ENCODE measurements at places on chromosomes 16 and 17. TPM values are rescaled to one million over a fixed set of nuclear protein-coding genes. Genes with fewer than 3 reads are reported as not detected.

DNA sequence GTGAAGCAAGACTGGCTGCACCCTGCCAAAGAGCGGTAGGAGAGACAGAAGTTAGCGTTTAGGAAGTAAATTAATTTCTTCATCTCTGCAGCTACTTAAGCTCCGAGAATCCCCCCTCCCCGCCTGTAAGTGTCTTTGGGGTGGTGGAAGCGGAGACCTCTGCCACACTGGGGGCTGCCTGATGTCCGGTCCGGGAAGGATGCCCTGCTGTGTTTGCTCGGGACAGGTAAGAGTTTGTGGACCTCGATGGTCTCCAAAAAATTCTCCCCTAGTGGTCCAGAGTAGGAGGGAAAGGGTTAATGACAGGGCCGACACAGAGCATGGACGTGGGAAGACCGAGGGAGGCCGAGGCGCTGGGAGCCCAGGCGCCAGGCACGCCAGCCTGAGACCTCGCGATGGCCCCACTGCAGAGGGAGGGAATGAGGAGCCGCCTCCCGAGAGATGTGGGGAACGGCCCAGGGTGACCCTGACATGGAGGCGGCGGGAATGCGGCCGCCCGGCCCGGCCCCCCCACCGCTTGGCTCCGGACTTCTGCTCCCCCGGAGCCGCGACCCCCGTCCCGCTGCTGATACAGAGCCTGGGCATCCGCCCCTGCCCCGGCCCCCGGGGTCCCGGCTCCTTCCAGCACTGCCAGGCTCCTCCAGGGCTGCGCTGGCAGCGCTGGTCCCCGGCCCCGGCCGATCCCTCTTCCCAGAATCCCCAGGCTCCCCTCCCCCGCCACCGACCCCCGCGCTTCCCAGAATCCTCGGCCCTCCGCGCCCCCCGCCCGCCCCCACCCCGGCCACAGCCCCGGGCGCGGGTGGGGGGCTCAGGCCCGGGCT lies 680 bp downstream of the ZNF629 start:
- H3K36me3 ChIP-seq: peaks cover 11% of the 10 kb centered on the region
- peak overlapping the region; percentile 99 for H3K4me3 ChIP-seq
- H3K27me3 ChIP-seq: no peaks in the 10 kb centered on the region
- no peak for DNase-seq

- H3K27ac ChIP-seq: no peak overlapping the region
- H3K36me3 ChIP-seq: no peaks in the 10 kb centered on the region
- DNase-seq: no peak
- no peaks in the 10 kb centered on the region for H3K27me3 ChIP-seq
- no peaks in the 10 kb centered on the region for H3K4me1 ChIP-seq
- H3K4me3 ChIP-seq: no peak overlapping the region
Measured at GRCh38 chr16:88355093-88355388, 27.7 kb upstream of the ZNF469 start.

DNA sequence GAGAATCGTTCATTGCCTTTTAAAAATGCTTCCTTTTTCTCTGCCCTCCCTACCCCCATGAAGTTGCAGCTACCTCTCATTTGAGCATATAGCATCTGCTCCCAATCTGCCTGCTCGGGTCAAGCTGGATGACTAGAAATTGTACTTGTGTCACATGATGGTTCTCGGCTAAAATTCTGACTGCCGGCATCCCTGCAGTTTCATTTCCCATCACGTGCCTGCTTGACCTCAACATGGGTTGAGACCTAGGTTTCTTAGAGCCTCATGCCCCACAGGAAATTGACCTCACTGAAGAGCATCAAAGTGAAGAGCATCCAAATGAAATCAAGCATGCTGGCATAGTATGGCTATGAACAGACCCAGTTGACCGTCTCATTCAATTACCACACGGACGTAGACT lies 581.6 kb upstream of the PSMD7 start:
- H3K27ac ChIP-seq: no peak overlapping the region
- no peaks in the 10 kb centered on the region for H3K36me3 ChIP-seq
- peaks cover 3% of the 10 kb centered on the region for H3K4me1 ChIP-seq
- no peak overlapping the region for H3K4me3 ChIP-seq
- no peak for DNase-seq

GRCh38 chr16:57799600-57800199 lies 2.6 kb downstream of the KIFC3 start:
- H3K4me3 ChIP-seq: no peak overlapping the region
- DNase-seq: no peak
- no peaks in the 10 kb centered on the region for H3K36me3 ChIP-seq
- H3K27ac ChIP-seq: no peak overlapping the region
- no peaks in the 10 kb centered on the region for H3K4me1 ChIP-seq

DNA sequence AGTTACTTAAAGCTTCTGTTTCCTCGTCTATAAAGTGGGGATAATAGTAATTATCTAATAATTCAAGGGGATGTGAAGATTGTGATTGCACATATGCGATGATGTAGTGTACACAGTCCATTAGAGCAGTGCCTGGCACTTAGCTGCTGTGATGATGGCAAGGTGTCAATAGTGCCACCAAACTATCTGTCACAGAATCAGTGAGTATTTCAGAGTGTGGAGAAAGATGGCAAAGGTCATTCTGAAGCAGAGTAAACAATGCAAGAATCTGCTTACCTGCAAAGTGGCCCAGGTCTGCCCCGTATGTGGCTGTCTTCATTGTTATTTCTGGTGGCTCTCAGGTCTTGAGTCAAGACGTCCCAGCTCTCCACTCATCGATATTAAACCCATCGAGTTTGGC lies 15.1 kb downstream of the SYT17 start:
- peaks cover 8% of the 10 kb centered on the region for H3K4me1 ChIP-seq
- H3K27ac ChIP-seq: no peak overlapping the region
- H3K4me3 ChIP-seq: no peak overlapping the region
- no peak for DNase-seq
- H3K27me3 ChIP-seq: no peaks in the 10 kb centered on the region

DNA sequence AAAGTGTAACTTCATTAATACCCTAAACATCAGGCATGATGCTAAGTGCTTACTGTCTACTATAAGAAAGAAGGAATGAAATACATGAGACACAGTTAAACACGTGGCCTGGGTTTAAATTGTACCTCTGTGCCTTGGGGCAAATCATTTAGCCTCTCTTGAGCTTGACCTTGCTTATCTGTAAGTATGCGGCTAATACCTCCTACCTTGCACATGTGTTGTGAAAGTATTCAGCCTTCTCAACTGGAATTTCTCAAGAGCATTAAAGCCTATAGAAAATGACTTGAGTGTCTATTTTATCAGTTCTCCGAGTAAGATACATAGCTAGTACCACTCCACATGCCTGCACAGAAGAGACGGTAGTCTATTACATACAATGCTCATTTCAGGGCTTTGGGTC lies 10.8 kb downstream of the HEATR6 start:
- H3K36me3 ChIP-seq: peaks cover 2% of the 10 kb centered on the region
- H3K27me3 ChIP-seq: no peaks in the 10 kb centered on the region
- DNase-seq: no peak
- H3K4me1 ChIP-seq: no peaks in the 10 kb centered on the region

GRCh38 chr17:43733956-43734355 lies 24.6 kb downstream of the SOST start:
- H3K4me3 ChIP-seq: no peak overlapping the region
- no peak for DNase-seq
- no peaks in the 10 kb centered on the region for H3K36me3 ChIP-seq
- H3K27me3 ChIP-seq: no peaks in the 10 kb centered on the region

GRCh38 chr17:63647065-63647725 lies 25.0 kb downstream of the MAP3K3 start:
- no peak for DNase-seq
- no peaks in the 10 kb centered on the region for H3K27me3 ChIP-seq
- H3K4me1 ChIP-seq: peaks cover 12% of the 10 kb centered on the region
- no peak overlapping the region for H3K4me3 ChIP-seq
- no peak overlapping the region for H3K27ac ChIP-seq

- no peaks in the 10 kb centered on the region for H3K4me1 ChIP-seq
- no peaks in the 10 kb centered on the region for H3K36me3 ChIP-seq
- H3K27ac ChIP-seq: no peak overlapping the region
- no peaks in the 10 kb centered on the region for H3K27me3 ChIP-seq
- no peak for DNase-seq
Measured at GRCh38 chr16:82051656-82052055, 16.6 kb downstream of the HSD17B2 start.

DNA sequence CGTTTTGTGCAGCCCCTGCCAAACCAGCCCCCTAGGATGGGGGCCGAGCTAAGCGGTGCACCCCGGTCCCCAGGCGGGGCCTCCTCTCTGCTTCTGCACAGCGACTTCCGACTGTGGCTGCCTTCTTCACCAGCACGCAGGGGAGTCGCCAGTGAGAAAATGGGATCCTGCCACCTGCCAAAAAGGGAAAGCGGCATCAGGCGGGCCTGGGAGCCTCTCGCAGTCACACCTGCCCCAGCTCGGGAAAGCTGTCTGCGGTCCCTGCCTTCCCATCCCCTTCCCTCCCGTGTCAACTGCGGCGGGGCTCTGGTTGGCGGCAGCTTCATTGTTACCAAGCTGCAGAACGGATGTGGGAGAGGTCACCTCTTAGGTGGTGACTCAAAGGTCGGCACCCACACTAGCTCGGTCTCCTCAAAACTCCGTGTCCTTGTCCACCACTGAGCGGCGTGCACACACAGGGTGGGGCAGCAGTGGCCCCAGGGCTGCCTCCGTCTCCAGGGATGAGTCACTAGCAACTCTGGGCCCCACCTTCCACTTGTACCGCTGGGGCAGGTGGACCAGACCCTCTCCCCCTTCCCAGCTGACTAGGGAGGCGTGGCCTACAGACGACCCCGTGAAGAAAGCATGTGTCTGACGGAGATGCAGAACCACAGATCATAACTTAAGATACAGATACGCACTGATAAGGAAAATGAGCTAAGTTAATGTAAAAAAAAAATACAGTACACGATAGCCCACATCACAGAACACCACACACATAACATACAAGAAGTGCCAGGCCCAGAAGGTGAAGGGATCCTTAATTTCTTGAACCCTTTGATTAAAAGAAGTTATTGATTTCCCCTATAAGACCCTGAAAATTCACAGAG lies 1.5 kb upstream of the PCYT2 start:
- no peak overlapping the region for H3K4me3 ChIP-seq
- no peak for DNase-seq
- peaks cover 8% of the 10 kb centered on the region for H3K36me3 ChIP-seq
- peaks cover 7% of the 10 kb centered on the region for H3K4me1 ChIP-seq
- H3K27ac ChIP-seq: no peak overlapping the region

- no peaks in the 10 kb centered on the region for H3K27me3 ChIP-seq
- DNase-seq: no peak
- H3K4me3 ChIP-seq: no peak overlapping the region
- no peak overlapping the region for H3K27ac ChIP-seq
- H3K4me1 ChIP-seq: no peaks in the 10 kb centered on the region
- no peaks in the 10 kb centered on the region for H3K36me3 ChIP-seq
Measured at GRCh38 chr16:50521246-50521900, 26.8 kb upstream of the NKD1 start.

TBC1D3H gene
- polyA plus RNA-seq: not detected

CCL1 gene
- polyA plus RNA-seq: not detected

RHOT1 gene
- 38.2 TPM for polyA plus RNA-seq

DUSP3 gene
- 19.9 TPM for polyA plus RNA-seq

SCGB1C2 gene
- not detected for polyA plus RNA-seq

QPRT gene
- 119 TPM for polyA plus RNA-seq

NUP88 gene
- 69.0 TPM for polyA plus RNA-seq

EPOP gene
- polyA plus RNA-seq: 1.5 TPM

ZMYND15 gene
- 0.53 TPM for polyA plus RNA-seq
